ENCODE measurements at places on chromosomes 3 and 15. TPM values are rescaled to one million over a fixed set of nuclear protein-coding genes. Genes with fewer than 3 reads are reported as not detected.

PTPRG gene
- total RNA-seq, result 79.3 TPM

- DNase-seq, result no peak
- H3K4me1 ChIP-seq, result no peaks in the 10 kb centered on the region
- no peak overlapping the region for H3K4me3 ChIP-seq
- H3K36me3 ChIP-seq, result no peaks in the 10 kb centered on the region
- H3K27me3 ChIP-seq, result no peaks in the 10 kb centered on the region
- H3K27ac ChIP-seq, result no peak overlapping the region
Observed at GRCh38 chr3:137349557-137350348, 392.0 kb downstream of the IL20RB start.

DNA sequence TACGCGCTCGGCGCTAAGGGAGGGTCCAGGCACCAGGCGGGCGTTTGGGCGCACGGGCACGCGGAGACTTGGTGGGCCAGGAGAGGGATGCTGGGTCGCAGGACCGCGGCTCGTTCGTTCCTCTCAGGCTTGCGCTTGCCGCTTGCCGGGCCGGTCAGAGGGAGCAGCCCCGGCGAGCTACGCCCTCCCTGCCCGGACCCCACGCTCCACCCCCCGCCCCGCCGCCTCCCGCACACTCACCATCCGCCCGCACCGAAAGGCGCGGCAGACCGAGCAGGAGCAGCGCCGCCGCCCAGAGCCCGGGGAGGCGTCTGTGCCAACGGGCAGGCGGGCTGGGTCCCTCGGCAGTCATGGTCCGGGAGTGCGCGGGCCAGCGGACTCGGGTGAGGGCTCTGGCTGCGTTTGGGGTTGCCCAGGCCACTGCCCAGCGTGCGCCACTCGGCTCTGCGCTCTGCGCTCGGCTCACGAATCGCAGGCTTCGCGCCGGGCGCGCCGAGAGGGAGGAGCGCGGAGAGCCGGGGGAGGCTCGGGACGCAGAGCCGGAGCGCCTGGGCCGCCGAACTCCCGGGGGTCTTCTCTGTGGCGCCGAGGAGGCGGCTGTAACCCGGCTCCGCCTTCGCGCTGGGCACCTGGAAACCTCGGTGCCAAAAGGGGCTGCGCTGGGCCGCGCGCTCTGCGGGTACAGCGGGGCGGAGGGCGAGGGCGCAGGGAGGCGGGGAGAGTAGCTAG lies at the start of gene SUSD5:
Gene SUSD5, minus strand, starts transcription at position 365 of the 729 bp plus-strand sequence. Its CDS starts 13 bp downstream, at position 352.
- H3K27ac ChIP-seq, result no peak within 1 kb of the TSS
- H3K4me3 ChIP-seq, result peak within 1 kb of the TSS; percentile 31
- H3K36me3 ChIP-seq, result no peaks in the 10 kb centered on the region
- DNase-seq, result peak; percentile 12
- no peaks in the 10 kb centered on the region for H3K4me1 ChIP-seq

ADAMTS7 gene
- 8.5 TPM for total RNA-seq

DNA sequence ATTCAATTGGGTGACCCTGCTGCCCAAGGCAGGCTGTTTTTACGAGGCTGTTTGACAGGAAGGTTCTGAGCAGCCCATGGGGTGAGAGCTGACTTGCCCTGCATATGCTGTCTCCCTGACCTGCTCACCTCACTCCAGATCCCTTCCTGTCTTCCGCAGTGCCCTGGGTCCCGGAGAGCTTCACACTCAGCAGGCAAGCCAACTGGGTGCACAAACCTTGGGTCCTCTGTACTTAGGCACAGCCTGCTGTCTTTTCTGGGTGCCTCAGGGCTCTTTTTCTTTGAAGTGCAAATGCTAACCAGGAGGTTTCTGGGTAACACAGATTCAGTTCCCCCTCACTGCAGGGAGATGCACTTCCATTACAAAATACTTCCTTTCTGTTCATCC lies 32.8 kb downstream of the ZXDC start:
- H3K36me3 ChIP-seq, result no peaks in the 10 kb centered on the region
- peaks cover 3% of the 10 kb centered on the region for H3K4me1 ChIP-seq
- H3K27ac ChIP-seq, result no peak overlapping the region
- H3K27me3 ChIP-seq, result no peaks in the 10 kb centered on the region

DNAH1 gene
- 14.3 TPM for total RNA-seq

LRRC49 gene
- total RNA-seq, result 21.6 TPM

- no peak for DNase-seq
- H3K27me3 ChIP-seq, result no peaks in the 10 kb centered on the region
- H3K36me3 ChIP-seq, result no peaks in the 10 kb centered on the region
- no peak overlapping the region for H3K4me3 ChIP-seq
- no peak overlapping the region for H3K27ac ChIP-seq
- H3K4me1 ChIP-seq, result no peaks in the 10 kb centered on the region
Observed at GRCh38 chr3:105688821-105689220, 180.0 kb downstream of the CBLB start.

GRCh38 chr3:29384640-29385039 lies 103.8 kb downstream of the RBMS3 start:
- no peak for DNase-seq
- H3K4me3 ChIP-seq, result no peak overlapping the region
- H3K36me3 ChIP-seq, result no peaks in the 10 kb centered on the region
- no peak overlapping the region for H3K27ac ChIP-seq

DNA sequence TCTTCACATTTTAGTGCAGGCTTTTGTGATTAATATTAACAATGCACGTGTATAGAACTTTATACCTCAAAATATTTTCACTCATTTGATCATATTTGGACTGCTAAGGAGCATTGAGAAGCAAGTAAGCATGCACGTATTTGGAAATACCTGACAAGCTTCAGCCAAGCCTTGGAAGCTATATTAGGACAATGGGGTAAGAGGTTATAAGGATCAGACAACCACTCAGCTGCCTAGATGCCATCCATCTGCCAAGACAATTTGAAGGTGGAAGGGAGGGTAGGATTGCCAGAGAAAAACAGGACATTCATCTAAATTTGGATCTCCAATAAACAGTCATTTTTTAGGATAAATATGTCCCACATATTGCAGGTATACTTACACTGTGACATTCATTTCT lies 394.9 kb upstream of the CFAP20DC start:
- no peak overlapping the region for H3K27ac ChIP-seq
- H3K4me3 ChIP-seq, result no peak overlapping the region
- DNase-seq, result no peak
- H3K36me3 ChIP-seq, result no peaks in the 10 kb centered on the region
- peaks cover 4% of the 10 kb centered on the region for H3K4me1 ChIP-seq

- H3K27me3 ChIP-seq, result no peaks in the 10 kb centered on the region
- peaks cover 15% of the 10 kb centered on the region for H3K4me1 ChIP-seq
- no peaks in the 10 kb centered on the region for H3K36me3 ChIP-seq
Observed at GRCh38 chr3:46849045-46849631, 14.1 kb downstream of the MYL3 start.

DNA sequence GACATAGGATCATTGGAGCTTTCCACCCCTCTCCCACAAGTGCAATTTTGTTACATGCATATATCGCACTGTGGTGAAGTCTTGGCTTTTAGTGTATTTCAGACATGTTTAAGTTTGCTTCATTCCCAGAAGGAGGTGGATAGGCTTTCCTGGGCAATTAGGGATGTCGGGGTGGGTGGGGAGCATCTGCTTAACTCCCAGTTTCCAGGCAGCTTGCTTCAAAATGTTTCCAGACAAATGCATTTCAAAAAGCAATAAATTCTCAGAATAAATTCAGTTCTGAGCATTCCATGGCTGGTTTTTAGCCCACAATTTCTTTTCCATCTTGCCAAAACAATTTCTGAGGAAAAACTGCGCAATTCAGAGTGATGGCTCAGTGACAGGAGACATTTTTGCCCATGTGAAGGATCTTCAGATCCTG lies 227.7 kb upstream of the ZPLD1 start:
- DNase-seq, result no peak
- no peaks in the 10 kb centered on the region for H3K27me3 ChIP-seq
- H3K4me3 ChIP-seq, result no peak overlapping the region
- H3K27ac ChIP-seq, result no peak overlapping the region
- H3K36me3 ChIP-seq, result no peaks in the 10 kb centered on the region
- H3K4me1 ChIP-seq, result no peaks in the 10 kb centered on the region

DNA sequence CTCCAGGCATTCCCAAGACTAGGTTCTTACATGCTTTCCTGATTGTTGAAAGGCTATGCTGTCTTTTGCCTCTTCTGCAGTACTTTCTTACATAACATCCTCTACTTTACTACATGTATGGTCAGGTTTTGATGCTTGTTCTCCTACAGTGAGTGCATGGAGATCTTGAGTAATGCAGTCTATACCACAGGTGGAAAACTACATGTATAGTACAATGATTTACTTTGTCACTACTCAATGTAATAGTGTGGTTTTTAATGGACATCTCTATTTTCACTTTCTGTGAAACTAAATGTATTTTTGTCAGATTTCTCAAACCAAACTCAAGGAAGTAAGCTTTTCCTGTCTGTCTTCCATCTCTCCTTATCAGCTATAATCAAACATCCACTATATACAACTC lies 657.0 kb downstream of the TUSC7 start:
- H3K4me1 ChIP-seq, result no peaks in the 10 kb centered on the region
- no peak overlapping the region for H3K4me3 ChIP-seq
- no peak overlapping the region for H3K27ac ChIP-seq

DNA sequence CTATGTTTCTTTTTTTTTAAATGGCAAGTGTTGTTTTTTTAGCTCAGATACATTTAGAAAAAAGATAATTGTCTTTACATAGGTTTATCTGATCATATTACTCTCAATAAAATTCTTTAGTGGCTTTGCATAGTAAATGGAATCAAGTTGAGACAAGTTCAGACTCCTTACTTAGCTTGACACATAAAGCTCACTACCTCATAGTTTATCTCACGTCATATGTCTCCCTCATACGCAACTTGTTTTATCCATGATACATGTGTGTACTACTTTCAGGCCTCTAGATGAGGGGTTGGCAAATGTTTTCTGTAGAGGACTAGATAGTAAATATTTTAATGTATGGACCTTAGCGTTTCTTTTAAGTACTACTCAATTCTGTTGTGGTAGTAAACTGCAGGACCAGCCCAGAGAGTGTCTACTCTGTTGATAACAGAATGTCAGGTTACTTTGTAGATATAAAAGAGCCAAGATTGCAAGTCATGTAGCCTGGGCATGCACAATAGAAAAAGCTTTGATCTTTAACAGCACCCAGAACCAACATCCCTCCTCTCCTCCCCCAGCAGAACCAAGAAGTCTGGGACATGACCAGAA lies 28.2 kb upstream of the MGA start:
- no peaks in the 10 kb centered on the region for H3K36me3 ChIP-seq
- DNase-seq, result no peak
- peaks cover 7% of the 10 kb centered on the region for H3K4me1 ChIP-seq
- no peaks in the 10 kb centered on the region for H3K27me3 ChIP-seq
- H3K4me3 ChIP-seq, result no peak overlapping the region

GRCh38 chr3:61569856-61570580 lies 8.6 kb downstream of the PTPRG start:
- no peak overlapping the region for H3K4me3 ChIP-seq
- H3K4me1 ChIP-seq, result peaks cover 1% of the 10 kb centered on the region
- no peak for DNase-seq
- no peak overlapping the region for H3K27ac ChIP-seq
- no peaks in the 10 kb centered on the region for H3K27me3 ChIP-seq

- H3K4me3 ChIP-seq, result no peak overlapping the region
- no peak overlapping the region for H3K27ac ChIP-seq
- no peak for DNase-seq
- H3K36me3 ChIP-seq, result no peaks in the 10 kb centered on the region
Observed at GRCh38 chr3:88033808-88034207, 25.0 kb downstream of the CGGBP1 start.

DNA sequence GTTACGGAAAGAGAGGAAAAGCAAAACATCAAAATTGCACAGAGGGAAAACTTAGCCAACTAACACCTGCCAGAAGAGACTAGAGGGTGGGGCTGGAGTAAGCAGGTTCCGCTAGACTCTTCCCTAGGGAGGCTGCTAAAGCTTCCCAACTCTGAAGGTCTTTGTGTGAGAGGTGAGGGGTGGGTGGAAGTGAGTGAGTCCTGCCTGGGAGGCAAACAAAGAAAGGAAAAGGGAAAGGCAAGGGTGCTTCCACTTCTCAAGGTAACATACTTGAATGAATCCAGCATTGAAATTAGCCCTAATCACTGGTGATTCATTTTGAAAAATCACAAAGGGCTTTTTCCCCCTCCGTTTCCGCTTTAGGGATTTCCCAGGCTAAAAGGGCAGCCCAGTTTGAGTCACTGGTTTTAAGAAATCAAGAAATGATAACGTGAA lies 220.5 kb upstream of the ADAMTS9 start:
- H3K27ac ChIP-seq, result no peak overlapping the region
- H3K4me1 ChIP-seq, result peaks cover 14% of the 10 kb centered on the region
- no peaks in the 10 kb centered on the region for H3K27me3 ChIP-seq
- H3K4me3 ChIP-seq, result no peak overlapping the region
- no peaks in the 10 kb centered on the region for H3K36me3 ChIP-seq

- H3K4me3 ChIP-seq, result no peak overlapping the region
- H3K27ac ChIP-seq, result no peak overlapping the region
- H3K36me3 ChIP-seq, result no peaks in the 10 kb centered on the region
- no peak for DNase-seq
Observed at GRCh38 chr15:88069561-88069960, 187.0 kb downstream of the NTRK3 start.
